Hepatocyte (in vitro differentiated cells): ENCODE measurements at places on chromosomes 11 and 22. TPM values are rescaled to one million over a fixed set of nuclear protein-coding genes. Genes with fewer than 3 reads are reported as not detected.

- no peak for DNase-seq
Measured at GRCh38 chr11:45335434-45335833, 49.3 kb upstream of the SYT13 start.

MS4A3 gene
- not detected in 2 replicates for polyA plus RNA-seq

DNA sequence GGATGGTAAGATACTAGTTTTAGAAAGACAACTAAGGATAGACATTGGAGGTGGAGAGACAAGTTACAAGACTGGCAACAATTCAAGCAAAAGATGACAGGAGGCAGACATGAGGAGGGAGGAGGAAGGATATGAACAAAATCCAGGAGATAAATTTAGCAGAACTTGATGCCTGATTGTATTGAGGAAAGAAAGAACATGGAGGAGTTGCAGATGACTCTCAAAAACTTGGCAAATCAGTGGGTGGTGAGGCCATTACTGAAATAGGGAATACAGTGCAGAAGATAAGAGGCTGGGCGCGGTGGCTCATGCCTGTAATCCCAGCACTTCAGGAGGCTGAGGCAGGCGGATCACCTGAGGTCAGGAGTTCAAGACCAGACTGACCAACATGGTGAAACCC is 2.7 kb upstream of the UPB1 start:
- no peak for DNase-seq

DNA sequence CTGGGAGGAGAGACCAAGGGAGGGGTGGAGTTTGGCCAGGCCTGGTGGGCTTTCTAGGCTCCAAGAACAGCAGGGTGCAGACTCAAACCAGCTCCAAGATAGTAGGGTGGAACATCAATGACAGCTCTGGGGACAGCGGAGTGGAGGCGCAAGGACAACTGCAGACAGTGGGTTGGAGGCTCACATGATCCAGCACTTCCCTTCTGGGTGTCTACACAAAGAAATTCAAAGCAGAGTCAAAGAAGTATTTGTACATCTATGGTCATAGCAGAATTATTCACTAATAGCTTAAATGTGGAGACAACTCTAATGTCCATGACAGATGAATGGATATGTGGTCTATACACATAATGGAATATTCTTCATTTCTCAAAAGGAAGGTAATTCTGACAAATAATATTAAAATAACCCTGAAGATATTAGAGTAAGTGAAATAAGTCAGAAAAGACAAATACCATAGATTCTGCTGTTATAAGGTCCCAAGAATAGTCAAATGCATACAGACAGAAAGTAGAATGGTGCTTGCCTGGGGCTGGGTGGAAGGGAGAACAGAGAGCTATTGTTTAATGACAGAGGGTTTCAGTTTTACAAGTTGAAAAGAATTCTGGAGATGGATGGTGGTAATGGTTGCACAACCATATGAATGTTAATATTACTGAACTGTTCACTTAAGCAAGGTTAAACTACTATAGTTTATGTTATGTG is 5.5 kb upstream of the GAB4 start:
- no peak for DNase-seq

GRCh38 chr11:114280696-114281095 is 15.5 kb upstream of the NNMT start:
- peak; percentile 81 for DNase-seq

DNA sequence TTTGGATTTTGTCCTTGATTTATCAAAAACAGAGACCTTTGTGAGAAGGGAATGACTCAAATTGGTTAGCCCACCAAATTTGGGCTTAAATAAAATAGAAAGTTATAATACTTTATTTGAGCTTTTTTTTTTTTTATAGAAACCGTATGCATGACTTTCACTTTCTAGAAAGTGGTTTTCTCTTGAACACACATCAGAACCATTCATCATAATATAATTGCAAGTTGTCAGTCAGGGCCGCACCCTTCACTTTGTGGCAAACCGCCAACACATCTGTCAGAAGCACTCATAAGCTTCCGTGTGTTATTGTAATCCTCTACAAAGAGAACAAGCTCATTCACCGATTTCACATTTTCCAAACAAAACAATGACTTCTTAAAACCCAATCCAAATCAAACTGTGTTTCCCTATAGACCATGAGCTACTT is 76.1 kb downstream of the SOX6 start:
- peak; percentile 10 for DNase-seq

DNA sequence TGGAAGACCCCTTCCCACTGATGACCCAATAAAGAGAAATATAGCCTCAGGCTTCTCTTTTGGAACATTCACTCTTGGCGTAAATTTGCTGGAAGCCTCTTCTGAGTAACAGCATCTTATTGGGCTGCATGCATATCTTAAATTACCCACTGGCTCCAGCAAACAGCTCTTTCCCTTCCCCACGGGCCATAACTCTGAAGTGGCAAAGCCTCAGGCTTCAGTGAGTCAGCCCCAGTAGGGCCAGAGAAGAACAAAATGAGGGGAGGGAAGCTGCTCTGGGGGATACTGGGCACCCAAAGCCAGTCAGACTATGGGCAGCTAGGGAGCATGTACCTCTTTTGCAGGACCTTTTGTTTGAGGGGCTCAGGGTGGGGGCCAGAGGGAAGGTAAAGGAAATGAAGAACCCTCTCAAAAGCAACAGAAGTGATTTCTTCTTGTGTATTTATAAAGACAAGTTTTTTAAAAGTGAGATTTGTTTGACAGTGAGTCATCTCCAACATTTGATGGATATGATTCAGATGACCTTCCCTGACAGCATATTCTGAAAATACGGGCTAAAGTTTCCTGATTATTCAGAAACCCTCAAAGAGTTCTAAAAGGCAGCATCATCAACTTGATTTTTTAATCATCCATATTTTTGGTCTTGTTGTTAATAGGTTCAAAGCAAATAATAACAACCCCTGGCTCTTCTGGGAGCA is 203.4 kb downstream of the KIF18A start:
- DNase-seq = no peak

PAMR1 gene
- polyA plus RNA-seq = 26.3 and 35.2 TPM in 2 replicates

- DNase-seq = no peak
Measured at GRCh38 chr11:76808996-76809395, 25.8 kb downstream of the TSKU start.

DNA sequence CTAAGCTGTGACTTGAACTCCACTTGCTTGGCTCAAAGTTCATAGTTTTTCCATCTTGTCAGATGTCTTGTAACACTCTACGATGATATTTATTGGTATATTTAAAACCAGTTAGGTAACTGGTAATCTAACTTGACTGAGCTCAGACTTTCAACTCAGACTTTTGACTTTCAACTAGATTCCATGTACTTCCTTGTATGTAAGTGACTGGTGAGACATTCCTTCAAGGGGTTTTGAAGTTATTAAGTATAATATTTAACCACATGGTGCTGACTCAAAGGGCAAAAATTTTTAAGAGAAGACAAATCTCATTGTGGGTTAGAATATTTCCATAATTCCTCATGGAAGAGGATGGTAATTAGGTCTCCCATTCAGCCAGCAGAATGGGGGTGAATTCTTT is 631.3 kb upstream of the ANO5 start:
- peak; percentile 26 for DNase-seq

ADORA2A gene
- 3.3 and 4.0 TPM in 2 replicates for polyA plus RNA-seq

GRCh38 chr11:1745701-1746320 is 4.6 kb downstream of the IFITM10 start:
- no peak for DNase-seq

DNA sequence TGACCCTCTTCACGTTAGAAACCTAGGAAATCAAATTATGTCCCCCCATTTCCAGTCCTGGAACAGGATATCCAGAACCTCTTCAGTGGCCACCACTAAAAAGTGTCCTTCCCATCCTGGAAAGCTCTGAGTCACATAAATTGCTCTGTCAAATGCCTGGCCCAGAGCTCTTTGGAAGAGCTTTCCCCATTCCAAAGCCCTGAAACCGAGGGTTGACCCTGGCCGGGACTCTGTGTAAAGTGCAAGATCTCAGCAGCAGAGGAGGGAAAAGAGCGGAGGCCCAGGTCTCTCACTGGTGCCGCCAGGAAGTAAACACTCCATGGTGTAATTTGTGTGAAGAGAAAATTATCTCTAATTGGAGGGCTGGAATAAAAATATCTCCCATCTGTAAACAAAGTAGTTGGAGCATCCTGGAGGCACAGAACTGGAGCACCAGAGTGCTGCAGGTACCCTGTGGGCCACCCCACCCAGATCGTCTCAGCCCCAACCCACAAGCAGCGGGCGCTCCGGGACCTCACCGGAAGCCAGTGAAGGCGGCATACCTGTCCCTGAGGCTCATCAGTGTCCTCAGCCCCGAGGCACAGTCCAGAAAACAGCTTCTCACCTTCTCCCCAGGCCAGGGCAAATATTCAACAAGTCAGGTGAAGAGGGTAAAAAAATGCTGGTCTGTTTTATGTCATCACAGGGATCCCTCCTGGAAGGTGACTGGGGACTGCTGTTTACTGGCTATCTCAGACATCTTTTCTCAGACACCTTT is 4.7 kb upstream of the JAM3 start:
- no peak for DNase-seq

GRCh38 chr11:44777209-44778194 is 50.7 kb downstream of the TSPAN18 start:
- DNase-seq = no peak

GRCh38 chr11:68142028-68142412 is 20.8 kb upstream of the CHKA start:
- no peak for DNase-seq

DNA sequence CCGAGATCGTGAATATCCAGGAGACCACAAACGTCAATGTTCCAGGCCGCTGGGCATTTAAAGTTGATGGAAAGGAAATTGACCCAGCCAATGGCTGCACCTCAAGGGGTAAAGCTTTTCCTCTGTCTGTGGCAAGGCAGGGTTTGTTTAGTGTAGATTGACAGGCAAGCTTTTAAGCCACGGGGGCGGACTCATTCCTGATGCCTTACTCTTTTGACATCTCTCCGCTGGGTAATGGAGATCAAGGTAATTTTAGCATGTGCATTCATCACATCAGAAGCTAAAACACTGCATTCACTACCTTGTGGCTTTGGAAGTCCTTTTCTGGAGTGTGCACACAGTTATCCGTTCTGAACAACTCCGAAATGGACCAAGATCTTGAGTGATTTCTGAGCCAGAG is 12.6 kb downstream of the TECTA start:
- DNase-seq = no peak

APOL6 gene
- 2.7 and 3.1 TPM in 2 replicates for polyA plus RNA-seq

DNA sequence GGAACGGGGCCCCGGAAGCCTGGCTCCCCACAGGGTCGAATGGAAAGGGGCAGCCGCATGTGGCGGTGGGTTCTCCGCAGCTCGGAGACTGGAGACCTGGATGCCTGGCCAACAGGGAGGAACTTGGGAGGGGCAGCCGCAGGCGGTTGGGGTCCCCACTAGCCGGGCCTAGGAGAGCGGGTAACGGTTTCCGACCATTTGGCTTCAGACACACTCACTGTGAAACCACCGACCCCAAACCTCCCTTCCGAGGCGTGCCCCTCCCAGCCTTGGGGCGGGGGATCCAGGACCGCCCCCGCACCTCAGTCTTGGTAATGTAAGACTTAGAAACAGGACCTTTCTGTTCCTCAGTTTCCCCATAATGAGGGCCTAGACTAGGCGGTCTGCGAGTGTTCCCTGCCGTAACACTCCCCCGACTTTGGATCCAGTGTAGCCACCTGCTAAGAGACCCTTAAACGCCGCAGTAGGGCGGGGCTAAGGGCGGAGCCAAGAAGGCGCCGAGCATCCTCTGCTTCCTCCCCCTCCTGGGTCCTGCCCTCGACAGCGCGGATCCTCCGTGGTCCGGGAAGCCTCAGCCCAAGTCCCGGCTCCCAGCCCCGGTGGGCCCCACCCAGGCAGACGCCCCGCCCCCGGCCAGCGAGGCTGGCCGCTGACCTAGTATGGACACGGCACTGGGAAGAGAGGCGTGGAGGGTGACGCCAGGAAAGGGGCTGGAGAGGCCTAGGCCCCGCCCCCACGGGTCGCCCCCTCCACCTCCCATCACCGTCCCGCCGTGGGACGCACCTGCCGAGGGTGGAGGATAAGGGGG is 1.8 kb upstream of the RASGRP2 start:
- peak; percentile 65 for DNase-seq

DNA sequence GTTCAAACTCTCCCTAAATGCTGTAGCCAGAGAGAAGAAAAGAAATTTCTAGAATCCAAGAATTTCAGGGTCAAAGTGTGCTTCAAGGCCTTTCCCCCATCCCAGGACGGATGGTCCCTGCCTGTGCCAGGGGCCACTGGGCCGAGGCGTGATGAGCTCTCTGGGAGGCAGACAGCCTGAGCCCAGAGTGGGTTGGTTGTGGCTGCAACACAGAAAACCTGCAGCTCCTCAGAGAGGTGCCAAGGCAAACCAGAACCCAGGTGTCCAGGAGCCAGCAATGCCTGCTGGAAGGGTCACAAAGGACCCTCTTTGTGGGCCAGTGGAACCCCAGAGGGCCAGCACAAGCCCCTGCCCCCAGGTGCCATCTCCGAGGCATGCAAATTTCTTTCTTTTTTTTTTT is 2.6 kb upstream of the APOL6 start:
- no peak for DNase-seq

DYNC2H1 gene
- polyA plus RNA-seq = 4.4 and 5.6 TPM in 2 replicates

- DNase-seq = peak; percentile 79
Measured at GRCh38 chr22:24155627-24156140, 25.6 kb upstream of the SUSD2 start.

GRCh38 chr11:123608371-123608770 is 46.1 kb downstream of the SCN3B start:
- no peak for DNase-seq
